Activated naive CD8-positive, alpha-beta T cell treated with anti-CD3 and anti-CD28 coated beads, Interleukin-2, amount 10 ng/mL, durations not matched to agents 7 days and 5 days (primary cell): ENCODE measurements at places on chromosomes 2 and 18. TPM values are rescaled to one million over a fixed set of nuclear protein-coding genes. Genes with fewer than 3 reads are reported as not detected.

DNA sequence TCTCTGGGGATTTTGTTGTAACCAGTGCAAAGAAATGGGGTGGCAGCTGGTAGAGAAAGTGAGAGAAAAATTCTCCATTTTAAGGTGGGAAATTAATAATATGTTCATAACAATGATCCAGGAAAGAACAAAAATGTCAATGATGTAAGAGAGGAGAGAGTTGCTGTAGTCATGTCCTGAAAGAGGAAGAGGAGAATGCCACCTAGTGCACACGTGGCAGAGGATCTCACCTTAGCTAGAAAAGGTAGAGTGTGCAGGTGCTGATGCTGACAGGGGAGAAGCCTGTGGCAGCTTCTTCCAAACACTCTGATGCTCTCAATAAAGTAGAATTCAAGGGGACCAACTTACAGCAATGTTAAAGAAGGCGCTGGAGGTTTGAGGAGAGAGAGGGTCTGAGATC lies 282.9 kb upstream of the PKDCC start:
- DNase-seq = no peak
- peaks cover 2% of the 10 kb centered on the region for H3K27me3 ChIP-seq
- H3K4me1 ChIP-seq = no peaks in the 10 kb centered on the region
- H3K36me3 ChIP-seq = no peaks in the 10 kb centered on the region
- no peak overlapping the region for H3K4me3 ChIP-seq

- H3K36me3 ChIP-seq = peaks cover 17% of the 10 kb centered on the region
- no peaks in the 10 kb centered on the region for H3K27me3 ChIP-seq
- no peak overlapping the region for H3K27ac ChIP-seq
- DNase-seq = no peak
- no peak overlapping the region for H3K4me3 ChIP-seq
Measured at GRCh38 chr2:69789175-69789721, 40.2 kb upstream of the GMCL1 start.

DNA sequence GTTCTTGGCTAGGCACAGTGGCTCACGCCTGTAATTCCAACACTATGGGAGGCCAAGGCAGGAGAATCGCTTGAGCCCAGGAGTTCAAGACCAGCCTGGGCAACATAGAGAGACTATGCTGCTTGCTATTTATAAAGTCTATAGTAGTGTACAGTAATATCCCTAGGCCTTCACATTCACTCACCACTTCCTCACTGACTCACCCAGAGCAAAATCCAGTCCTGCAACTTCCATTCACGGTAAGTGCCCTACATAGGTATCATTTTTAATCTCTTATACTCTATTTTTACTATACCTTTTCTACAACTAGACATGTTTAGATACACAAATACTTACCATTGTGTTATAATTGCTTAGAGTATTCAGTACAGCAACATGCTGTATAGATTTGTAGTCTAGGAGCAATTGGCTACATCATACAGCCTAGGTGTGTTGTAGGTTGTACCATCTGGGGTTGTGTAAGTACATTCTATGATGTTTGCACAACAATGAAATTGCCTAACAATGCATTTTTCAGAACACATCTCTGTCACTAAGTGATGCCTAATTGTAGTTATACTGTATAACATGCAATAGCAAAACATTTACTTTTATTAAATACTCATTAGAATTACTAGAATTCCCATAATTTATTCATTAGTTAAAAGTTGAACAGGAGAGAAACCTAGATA lies 8.8 kb downstream of the DHX57 start:
- H3K4me3 ChIP-seq = no peak overlapping the region
- H3K36me3 ChIP-seq = peaks cover 37% of the 10 kb centered on the region
- H3K27me3 ChIP-seq = no peaks in the 10 kb centered on the region
- H3K4me1 ChIP-seq = peaks cover 5% of the 10 kb centered on the region
- no peak for DNase-seq

- no peaks in the 10 kb centered on the region for H3K36me3 ChIP-seq
- H3K27me3 ChIP-seq = peaks cover 9% of the 10 kb centered on the region
- no peaks in the 10 kb centered on the region for H3K4me1 ChIP-seq
- no peak overlapping the region for H3K4me3 ChIP-seq
- DNase-seq = no peak
Measured at GRCh38 chr2:43766006-43766405, 7.8 kb upstream of the DYNC2LI1 start.

GRCh38 chr2:161146209-161146775 lies 13.9 kb upstream of the TANK start:
- H3K27ac ChIP-seq = no peak overlapping the region
- no peak for DNase-seq
- H3K4me3 ChIP-seq = no peak overlapping the region
- no peaks in the 10 kb centered on the region for H3K27me3 ChIP-seq
- peaks cover 83% of the 10 kb centered on the region for H3K36me3 ChIP-seq
- H3K4me1 ChIP-seq = peaks cover 20% of the 10 kb centered on the region

GRCh38 chr2:77336013-77336412 lies 186.2 kb downstream of the LRRTM4 start:
- no peak overlapping the region for H3K27ac ChIP-seq
- H3K4me3 ChIP-seq = no peak overlapping the region
- no peaks in the 10 kb centered on the region for H3K27me3 ChIP-seq
- peaks cover 2% of the 10 kb centered on the region for H3K36me3 ChIP-seq
- H3K4me1 ChIP-seq = no peaks in the 10 kb centered on the region
- no peak for DNase-seq

- no peaks in the 10 kb centered on the region for H3K36me3 ChIP-seq
- H3K4me1 ChIP-seq = no peaks in the 10 kb centered on the region
- H3K27ac ChIP-seq = no peak overlapping the region
- DNase-seq = no peak
- no peak overlapping the region for H3K4me3 ChIP-seq
Measured at GRCh38 chr18:72458271-72458670, 85.9 kb downstream of the CBLN2 start.

- no peak for DNase-seq
- H3K36me3 ChIP-seq = no peaks in the 10 kb centered on the region
- peaks cover 9% of the 10 kb centered on the region for H3K27me3 ChIP-seq
- H3K27ac ChIP-seq = no peak overlapping the region
- H3K4me3 ChIP-seq = no peak overlapping the region
- no peaks in the 10 kb centered on the region for H3K4me1 ChIP-seq
Measured at GRCh38 chr2:137888845-137889244, 75.4 kb upstream of the HNMT start.

DNA sequence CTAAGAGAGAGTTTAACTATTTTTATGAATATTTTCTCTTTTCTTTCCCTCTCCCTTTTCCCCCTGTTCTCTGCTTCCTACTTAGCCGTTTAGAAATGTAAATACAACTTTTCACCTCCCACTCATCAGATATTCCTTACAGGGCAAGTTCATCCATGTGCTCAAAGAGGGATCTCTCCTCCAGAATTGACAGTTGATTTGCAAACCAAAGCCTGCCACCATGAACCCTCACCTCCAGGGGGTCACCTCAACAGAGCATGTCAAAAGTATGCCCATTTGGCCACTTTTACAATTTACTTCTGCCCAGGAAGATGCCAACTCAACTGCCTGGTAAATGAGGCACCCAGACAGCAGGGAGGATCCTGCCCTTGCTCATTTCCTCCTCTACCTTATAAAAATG lies 149.2 kb upstream of the GYPC start:
- no peaks in the 10 kb centered on the region for H3K36me3 ChIP-seq
- H3K27ac ChIP-seq = no peak overlapping the region
- H3K4me1 ChIP-seq = no peaks in the 10 kb centered on the region
- peaks cover 2% of the 10 kb centered on the region for H3K27me3 ChIP-seq
- no peak for DNase-seq

DNA sequence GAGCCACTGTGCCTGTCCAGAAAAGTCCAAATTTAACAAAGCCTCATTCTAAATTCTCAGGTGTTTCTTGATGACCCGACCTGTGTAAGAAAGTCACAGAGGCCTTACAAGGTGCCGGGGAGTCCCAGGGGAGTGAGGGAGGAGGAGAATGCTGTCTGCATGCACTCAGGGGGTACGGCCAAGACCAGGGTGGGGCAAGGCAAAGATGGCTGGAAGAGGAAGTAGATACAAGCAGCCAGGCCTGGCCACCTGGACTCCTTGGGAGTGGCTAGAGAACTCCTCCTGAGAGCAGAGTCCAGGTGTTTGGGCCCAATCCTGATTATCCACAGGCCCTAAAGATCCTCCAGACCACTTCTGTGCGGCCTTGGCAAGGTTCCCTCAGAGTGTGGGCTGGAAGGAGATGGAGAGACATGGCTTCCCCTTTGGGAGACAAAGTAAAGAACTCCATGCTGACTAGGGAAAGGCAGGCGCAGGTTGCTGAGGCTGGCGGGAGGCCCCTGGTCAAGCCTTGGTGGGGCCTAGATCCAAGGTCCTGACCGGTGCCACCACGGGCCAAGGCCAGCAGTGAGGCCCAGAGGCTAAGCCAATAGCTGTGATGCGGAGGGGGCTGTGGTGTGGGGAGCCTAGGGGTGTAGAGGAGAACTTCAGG lies 74.7 kb downstream of the COPS8 start:
- no peak overlapping the region for H3K4me3 ChIP-seq
- H3K27ac ChIP-seq = no peak overlapping the region
- DNase-seq = no peak
- H3K27me3 ChIP-seq = peaks cover 3% of the 10 kb centered on the region
- H3K36me3 ChIP-seq = no peaks in the 10 kb centered on the region

GRCh38 chr18:37861981-37862380 lies 296.4 kb upstream of the CELF4 start:
- no peak overlapping the region for H3K4me3 ChIP-seq
- H3K36me3 ChIP-seq = no peaks in the 10 kb centered on the region
- no peak overlapping the region for H3K27ac ChIP-seq
- no peak for DNase-seq
- no peaks in the 10 kb centered on the region for H3K4me1 ChIP-seq

- H3K4me3 ChIP-seq = peak overlapping the region; percentile 94
- no peak for DNase-seq
- peaks cover 20% of the 10 kb centered on the region for H3K4me1 ChIP-seq
- H3K36me3 ChIP-seq = no peaks in the 10 kb centered on the region
Measured at GRCh38 chr2:210172219-210172575, 988 bp upstream of the KANSL1L start.

DNA sequence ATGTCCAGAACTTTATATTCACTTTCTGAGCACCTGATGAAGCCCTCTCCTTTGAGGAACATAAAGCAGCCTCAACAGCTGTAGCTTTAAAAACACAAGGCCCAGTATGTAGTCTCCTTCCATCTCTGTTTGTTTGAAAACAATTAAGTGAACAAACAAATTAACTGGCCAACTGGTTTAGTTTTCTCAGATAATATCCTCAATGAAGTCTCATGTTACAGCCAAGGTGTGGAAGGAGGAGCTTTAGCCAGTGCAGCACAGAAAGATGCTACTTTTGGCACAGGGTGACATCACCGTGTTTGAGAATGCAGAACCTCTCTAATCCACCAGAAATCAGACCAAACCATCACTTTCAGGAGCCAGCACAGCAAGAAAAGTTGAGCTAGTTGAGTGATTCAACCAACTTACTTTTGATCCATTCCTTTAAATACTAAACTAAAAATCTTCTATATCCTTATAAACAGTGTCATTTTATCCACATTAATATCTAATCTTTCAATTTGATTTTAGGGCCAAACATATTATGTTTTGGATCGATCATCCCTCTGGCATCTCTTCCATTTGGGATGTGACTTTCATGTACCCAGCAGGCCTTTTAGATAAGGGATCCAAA lies 488.7 kb downstream of the ARHGAP15 start:
- no peak for DNase-seq
- H3K4me3 ChIP-seq = no peak overlapping the region
- H3K27ac ChIP-seq = no peak overlapping the region
- H3K36me3 ChIP-seq = peaks cover 39% of the 10 kb centered on the region
- no peaks in the 10 kb centered on the region for H3K27me3 ChIP-seq

DNA sequence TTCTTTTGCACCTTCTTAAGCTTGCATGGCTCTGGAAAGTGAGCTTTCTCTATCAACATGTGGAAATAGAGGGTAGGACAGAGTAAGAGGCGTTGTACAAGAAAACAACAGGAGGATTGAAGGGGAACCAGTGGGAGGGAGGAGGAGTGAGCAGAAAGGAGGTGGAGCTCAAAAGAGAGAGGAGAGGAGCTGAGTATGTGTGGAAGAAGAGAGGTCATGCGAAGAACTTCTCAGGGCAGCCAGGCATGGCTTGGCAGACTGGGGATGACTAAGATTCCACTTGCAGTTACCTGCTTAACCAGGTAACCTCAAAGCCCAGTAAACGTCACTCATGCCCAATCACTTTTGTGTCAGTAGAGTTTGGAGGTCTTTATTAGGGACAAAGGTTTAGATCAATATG lies 105.1 kb downstream of the BCL2L11 start:
- peaks cover 8% of the 10 kb centered on the region for H3K36me3 ChIP-seq
- no peaks in the 10 kb centered on the region for H3K4me1 ChIP-seq
- DNase-seq = no peak
- H3K27me3 ChIP-seq = peaks cover 15% of the 10 kb centered on the region
- H3K27ac ChIP-seq = no peak overlapping the region
- H3K4me3 ChIP-seq = no peak overlapping the region

DNA sequence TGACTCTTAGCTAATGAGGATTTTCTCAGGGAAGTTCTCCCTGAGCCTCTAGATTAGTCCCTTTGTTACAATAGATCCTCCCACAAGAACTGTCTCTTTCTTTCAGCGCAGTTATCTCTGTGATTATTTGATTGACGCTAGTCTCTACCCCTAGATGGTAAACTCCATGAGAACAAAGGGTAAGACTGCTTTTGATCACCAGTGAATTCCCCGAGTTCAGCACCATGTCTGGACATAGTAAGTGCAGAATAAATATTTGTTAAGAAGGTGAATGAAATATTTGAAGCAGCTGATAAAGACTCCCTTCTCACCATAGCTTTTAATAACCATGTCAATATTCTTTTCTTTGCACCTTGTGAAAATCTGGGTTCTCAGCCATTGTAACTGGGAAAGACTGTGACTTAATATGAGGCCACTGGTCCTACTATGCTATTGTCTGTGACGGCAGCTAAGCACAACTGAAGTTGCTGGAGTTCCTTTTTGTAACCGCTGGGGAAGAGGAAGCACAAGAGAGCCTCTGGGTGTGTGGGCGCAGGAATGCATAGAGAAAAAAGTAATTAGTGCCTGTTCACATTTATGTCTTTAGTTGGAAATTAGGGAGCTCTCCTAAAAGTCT lies 214.7 kb downstream of the TGIF1 start:
- no peak overlapping the region for H3K4me3 ChIP-seq
- H3K27ac ChIP-seq = no peak overlapping the region
- DNase-seq = no peak
- H3K27me3 ChIP-seq = no peaks in the 10 kb centered on the region
- no peaks in the 10 kb centered on the region for H3K36me3 ChIP-seq

- H3K27me3 ChIP-seq = peaks cover 15% of the 10 kb centered on the region
- H3K4me3 ChIP-seq = no peak overlapping the region
- no peak for DNase-seq
- no peaks in the 10 kb centered on the region for H3K4me1 ChIP-seq
- H3K27ac ChIP-seq = no peak overlapping the region
Measured at GRCh38 chr2:71824436-71824835, 323.2 kb downstream of the CYP26B1 start.

The RHBDD1 gene
- total RNA-seq = 33.1 TPM

The SCN2A gene
- not detected for total RNA-seq

The GULP1 gene
- total RNA-seq = not detected

The GCA gene
- total RNA-seq = 14.7 TPM

The GLB1L gene
- 3.3 TPM for total RNA-seq

The REG3G gene
- not detected for total RNA-seq

The PLCL1 gene
- total RNA-seq = 1.2 TPM

The FMNL2 gene
- total RNA-seq = 0.37 TPM
